MV-4-11 (cell line): ENCODE measurements at places on chromosomes 3 and 15.

DNA sequence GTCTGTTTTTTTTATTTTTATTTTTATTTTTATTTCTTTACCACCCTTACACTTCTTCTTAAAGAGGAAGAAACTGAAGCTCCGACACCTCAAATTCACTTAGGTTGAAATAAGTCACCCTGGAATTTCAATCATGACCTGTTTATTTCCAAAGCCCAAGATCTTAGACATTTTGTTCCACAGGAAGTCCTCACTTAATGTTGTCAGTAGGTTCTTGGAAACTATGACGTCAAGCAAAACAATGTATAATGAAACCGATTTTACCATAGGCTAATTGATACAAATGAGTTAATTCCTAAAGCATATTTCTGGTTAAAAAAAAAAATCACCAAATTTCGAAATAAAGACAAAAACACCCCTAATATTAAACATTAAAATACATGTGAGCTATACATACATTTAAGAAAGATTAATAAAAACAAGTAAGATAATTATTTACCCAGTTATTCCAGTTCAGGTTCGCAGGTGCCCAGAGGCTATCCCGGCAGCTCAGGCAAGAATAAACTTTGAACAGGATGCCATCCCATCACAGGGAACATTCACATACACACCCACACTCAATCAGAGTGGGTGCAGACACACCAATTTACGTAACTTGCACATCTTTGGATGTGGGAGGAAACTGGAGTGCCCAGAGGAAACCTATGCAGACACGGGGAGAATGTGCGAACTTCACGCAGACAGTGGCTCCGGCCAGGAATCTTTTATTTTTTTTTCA is 391.0 kb downstream of the RAP2B start:
- no peak for DNase-seq

GRCh38 chr3:124360563-124360962 is 368.6 kb upstream of the ROPN1 start:
- no peak for DNase-seq

DNA sequence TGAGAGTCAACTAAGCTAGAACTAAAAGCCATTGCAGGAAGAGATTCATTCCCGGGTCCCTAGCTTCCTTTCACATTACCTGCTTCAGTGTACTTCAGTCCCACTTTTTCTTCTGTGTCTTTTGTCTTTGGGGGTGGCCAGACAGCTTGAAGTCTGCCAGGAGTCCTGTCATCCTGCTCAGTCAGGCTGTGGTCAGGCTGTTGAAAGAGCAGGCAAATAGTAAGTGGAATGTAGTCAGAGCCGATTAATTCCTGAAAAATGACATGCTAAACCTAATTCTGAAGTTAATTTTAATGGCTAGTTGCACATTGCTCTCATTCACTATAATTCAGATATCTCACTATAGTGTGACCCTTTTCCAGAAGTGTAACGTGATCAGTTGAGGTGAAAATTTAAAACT is 129.6 kb downstream of the FMN1 start:
- no peak for DNase-seq

DNA sequence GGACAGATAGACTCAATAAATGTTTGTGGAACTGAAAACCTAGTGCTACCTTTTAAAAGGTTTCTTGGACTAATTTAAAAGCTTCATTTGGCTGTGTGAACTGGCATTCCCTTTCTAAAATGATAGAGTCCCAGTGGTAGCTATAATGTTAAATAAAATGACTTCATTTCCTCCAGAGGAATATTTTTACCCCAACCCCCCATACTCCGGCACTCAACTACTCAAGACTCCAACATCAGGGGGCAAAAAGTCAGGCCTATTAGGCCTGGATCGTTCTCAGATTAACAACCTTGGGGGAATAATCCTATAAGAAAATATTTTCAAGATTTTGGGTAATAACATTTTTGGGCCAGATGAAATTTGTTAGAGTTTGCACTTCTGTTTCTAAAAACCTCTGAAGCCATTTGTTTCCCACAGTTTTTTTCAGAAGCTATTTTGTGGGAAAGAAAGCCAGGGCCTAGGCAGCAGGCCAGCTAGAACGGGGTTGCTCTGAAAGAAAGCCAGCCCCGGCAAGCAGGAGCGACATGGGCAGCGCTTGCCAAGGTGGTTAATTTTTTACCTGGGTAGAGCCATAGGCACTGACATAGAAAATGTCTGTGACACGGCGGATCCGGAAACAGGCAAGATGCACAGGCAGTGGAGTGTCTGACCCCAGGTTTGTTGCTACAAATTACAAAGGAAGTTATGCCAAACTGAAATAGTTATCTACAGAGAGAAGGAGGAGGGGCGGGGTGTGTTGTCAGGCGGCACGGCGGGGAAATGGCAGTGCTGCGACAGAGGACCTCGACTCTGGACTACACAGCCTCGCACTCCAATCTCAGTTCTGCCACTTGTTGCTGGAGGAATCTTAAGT is 84.6 kb downstream of the MAGI1 start:
- no peak for DNase-seq

DNA sequence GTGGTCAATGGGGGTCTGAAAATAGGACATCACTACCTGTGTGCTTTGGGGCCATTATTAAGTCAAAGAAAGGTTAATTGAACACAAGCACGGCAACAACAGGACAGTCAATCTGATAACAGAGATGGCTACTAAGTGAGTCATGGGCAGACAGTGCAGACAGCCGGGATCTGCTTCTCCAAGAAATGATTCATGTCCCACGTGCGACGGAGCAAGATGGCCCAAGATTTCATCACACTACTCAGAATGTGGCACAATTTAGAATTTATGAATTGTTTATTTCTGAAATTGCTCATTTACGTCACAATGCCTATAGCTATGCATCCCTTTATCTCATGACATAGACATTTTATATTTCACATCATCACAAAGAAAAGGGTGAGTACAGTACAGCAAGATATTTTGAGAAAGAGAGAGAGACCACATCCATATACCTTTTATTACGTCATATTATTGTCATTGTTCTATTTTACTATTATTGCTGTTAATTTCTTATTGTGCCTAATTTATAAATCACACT is 770.6 kb upstream of the NR2F2 start:
- DNase-seq, result peak; percentile 80

DNA sequence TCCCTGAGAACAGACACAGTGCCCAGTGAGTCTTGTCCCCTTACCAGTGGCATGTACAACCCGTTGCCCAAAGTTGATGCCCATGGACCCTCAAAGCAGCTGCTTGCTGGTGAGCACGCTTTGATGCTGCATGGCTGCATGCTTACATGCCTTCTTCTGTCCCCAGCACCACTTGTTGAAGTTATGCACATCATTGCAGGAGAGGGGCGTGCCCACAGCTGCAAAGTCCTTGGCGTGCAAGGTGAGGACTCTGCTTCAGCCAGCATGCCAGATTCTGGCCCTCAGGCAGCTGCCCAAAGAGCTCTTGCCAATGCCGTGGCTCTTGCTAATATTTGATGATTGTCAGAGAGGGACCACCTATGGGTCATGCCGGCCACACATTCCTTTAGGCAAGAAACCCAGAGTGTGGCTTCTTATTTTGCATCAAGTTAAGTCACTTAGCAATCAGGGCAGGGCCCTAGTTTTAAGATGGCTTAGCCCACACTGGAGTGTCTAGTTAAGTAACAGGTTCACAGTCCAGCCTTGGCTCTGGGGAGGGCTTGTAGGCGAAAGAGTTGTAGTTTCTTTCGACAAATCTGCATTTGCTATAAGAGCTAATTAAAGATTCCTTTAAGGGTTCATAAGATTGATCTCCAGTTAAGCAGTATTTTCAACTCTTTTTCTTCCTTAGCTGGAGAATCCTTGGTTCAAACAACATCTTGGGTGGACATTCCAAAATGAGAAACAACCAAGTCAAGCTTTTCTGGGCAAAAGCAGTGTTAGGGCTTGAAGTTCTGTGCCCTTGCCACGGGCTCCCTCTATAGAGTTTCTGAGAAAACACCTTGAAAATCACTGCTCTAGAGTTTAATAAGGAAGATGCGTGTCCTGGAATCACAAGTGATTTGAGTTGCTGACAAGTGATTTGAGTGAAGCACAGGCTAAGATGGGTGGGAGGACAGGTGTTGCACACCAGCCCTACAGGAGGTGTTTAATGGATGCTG is 128.6 kb downstream of the SLCO3A1 start:
- DNase-seq, result no peak

DNA sequence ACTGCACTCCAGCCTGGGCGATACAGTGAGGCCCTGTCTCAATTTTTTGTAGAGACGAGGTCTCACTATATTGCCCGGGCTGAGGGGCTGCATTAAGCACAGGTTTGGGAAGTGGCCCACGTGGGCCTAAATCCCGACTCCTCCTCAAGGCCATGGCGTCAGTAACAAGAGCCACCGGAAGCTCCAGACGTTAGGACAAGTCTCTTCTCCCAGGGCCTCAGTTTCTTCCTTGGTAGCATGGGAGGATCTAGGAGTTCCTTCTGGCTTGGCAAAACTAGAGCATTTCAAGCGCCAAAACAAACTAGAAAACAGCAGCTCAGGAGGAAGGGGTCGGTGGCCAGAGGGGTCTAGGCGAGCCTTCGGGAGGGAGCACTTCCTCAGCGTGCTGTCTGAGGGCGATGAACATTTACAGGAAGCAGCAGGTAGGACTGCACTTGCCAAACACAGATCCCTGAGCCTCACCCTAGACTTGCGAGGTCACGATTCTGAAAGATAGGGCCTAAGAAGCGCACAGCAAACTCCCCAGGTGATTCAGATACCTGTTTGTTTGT is 536 bp downstream of the SNAPC5 start:
- peak; percentile 39 for DNase-seq

- DNase-seq, result peak; percentile 98
These were observed 8.4 kb downstream of the ITGB5 start for GRCh38 chr3:124878561-124879336.

- DNase-seq, result no peak
These were observed 208.1 kb downstream of the PTPRG start for GRCh38 chr3:61769266-61769990.

DNA sequence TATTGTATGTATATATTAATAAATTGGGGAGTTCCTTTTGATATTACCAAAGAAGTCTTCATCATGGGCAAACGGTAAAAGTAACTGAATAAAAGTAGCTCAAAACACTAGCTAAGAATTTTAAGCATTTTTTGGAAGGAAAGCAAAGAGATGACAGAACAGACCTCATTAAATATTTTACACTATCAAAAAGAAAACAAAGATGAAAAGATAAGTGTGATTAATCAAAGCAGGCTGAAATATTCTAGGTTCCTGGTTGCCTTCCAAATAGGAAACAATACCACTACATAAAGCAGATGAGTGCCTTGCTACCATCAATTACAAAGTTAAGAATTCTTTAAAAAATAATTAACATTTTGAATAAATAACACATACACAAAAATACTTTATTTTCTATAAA is 3.6 kb downstream of the NKIRAS1 start:
- DNase-seq, result no peak

GRCh38 chr15:85534031-85534430 is 153.6 kb downstream of the AKAP13 start:
- DNase-seq, result peak; percentile 33

DNA sequence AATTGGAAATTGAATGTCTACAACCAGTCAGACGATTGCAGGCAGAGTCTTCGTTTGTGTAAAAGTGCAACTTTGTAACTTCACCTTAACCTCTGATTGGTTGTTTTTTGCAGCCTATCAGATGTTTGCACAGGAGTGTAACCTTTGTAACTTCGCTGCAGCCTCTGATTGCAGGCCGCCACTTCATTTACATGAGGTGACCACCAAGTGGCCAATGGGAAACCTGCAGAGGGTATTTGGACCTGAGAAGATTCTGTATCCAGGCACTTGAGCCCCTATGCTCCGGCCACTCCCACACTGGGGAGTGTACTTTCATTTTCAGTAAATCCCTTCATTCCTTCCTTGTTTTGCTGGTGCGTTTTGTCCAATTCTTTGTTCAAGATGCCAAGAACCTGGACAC is 68.1 kb upstream of the PFN2 start:
- DNase-seq, result no peak

GRCh38 chr3:134074001-134074789 is 44.5 kb upstream of the SLCO2A1 start:
- DNase-seq, result no peak
